ENCODE measurements at places on chromosomes 6 and 20. TPM values are rescaled to one million over a fixed set of nuclear protein-coding genes. Genes with fewer than 3 reads are reported as not detected.

Gene ANKRD66
- total RNA-seq, result not detected

Gene TNFAIP3
- 84.8 TPM for total RNA-seq

Gene MUC22
- not detected for total RNA-seq

Gene SLC24A3
- 0.36 TPM for total RNA-seq

Gene BTNL2
- total RNA-seq, result not detected

Gene SIRPD
- total RNA-seq, result not detected

Gene OTOR
- total RNA-seq, result not detected

Gene WFDC10B
- total RNA-seq, result not detected

Gene DSP
- 1,323 TPM for total RNA-seq

Gene MAFB
- 6.1 TPM for total RNA-seq

Gene ULBP3
- total RNA-seq, result 9.8 TPM

Gene PPIL4
- total RNA-seq, result 37.9 TPM

Gene TMEM181
- total RNA-seq, result 41.7 TPM

Gene CST7
- not detected for total RNA-seq

Gene ABHD16B
- not detected for total RNA-seq

Gene NAPB
- 10.6 TPM for total RNA-seq

Gene PKIB
- total RNA-seq, result 3.3 TPM

Gene COL19A1
- not detected for total RNA-seq
